ENCODE measurements at places on chromosomes 13 and 19.
A peak's percentile ranks its signal among the peaks of the same experiment; 100 is the strongest.

GRCh38 chr13:79030513-79030912 is 371.6 kb upstream of the OBI1 start:
- H3K36me3 ChIP-seq: no peaks in the 10 kb centered on the region
- DNase-seq: no peak
- H3K4me1 ChIP-seq: no peaks in the 10 kb centered on the region
- no peaks in the 10 kb centered on the region for H3K27me3 ChIP-seq

- DNase-seq: no peak
- H3K36me3 ChIP-seq: no peaks in the 10 kb centered on the region
- H3K4me3 ChIP-seq: no peak overlapping the region
These were observed 63.9 kb downstream of the CEBPG start for GRCh38 chr19:33437393-33437820.

DNA sequence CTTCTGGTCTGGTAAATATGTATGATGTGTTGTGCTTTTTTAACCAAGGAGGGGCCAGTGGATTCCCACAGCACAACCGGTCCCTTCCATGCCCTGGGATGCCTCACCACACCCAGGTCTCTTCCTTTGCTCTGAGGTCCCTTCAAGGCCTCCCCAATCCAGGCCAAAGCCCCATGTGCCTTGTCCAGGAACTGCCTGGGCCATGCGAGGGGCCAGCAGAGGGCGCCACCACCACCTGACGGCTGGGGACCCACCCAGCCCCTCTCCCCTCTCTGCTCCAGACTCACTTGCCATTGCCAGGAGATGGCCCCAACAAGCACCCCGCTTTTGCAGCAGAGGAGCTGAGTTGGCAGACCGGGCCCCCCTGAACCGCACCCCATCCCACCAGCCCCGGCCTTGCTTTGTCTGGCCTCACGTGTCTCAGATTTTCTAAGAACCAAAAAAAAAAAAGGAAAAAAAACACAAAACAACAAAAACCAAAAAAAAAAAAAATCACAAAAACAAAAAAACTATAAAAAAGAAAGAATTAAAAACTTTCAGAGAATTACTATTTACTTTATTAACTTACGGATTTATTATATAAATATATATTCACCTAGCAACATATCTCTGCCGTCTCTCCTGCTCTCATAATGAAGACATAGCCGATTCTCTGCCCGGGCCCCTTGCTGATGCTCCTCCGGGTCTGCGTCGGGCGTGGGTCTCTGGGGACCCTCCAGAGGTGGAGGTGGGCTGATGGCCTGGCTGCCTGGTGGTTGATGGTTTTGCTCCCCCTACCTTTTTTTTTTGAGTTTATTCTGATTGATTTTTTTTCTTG is 14.4 kb downstream of the CAPN12 start:
- no peak overlapping the region for H3K27ac ChIP-seq
- H3K36me3 ChIP-seq: peaks cover 54% of the 10 kb centered on the region

GRCh38 chr19:18282021-18282787 is 782 bp upstream of the JUND start:
- H3K27ac ChIP-seq: peak overlapping the region; percentile 89
- H3K4me1 ChIP-seq: peaks cover 29% of the 10 kb centered on the region
- peaks cover 20% of the 10 kb centered on the region for H3K36me3 ChIP-seq
- no peaks in the 10 kb centered on the region for H3K27me3 ChIP-seq
- peak overlapping the region; percentile 51 for H3K4me3 ChIP-seq

GRCh38 chr13:41075034-41075433 is 13.7 kb downstream of the WBP4 start:
- DNase-seq: no peak
- no peak overlapping the region for H3K27ac ChIP-seq
- H3K4me3 ChIP-seq: no peak overlapping the region
- H3K27me3 ChIP-seq: no peaks in the 10 kb centered on the region
- H3K4me1 ChIP-seq: no peaks in the 10 kb centered on the region

DNA sequence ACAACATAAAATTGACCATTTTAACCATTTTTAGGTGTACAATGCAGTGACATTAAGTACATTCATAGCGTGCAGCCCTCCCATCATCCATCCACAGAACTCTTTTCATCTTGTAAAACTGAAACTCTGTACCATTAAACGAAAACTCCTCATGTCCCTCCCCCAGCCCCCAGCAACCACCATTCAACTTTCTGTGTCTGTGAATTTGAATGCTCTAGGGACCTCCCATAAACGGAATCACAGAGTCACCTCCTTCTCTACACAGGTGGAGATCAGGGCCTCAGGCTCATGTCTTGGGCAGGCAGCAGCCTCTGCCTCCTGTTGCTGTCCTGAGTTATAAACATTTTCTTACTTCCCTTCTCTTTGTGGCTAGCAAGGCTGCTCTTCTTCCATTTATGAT is 7.3 kb upstream of the CCNE1 start:
- no peaks in the 10 kb centered on the region for H3K27me3 ChIP-seq
- no peaks in the 10 kb centered on the region for H3K36me3 ChIP-seq
- no peak overlapping the region for H3K27ac ChIP-seq
- no peaks in the 10 kb centered on the region for H3K4me1 ChIP-seq
- DNase-seq: no peak

All from DND-41 (cell line).